Tracheal epithelial cell (primary cell): ENCODE measurements at places on chromosomes 4 and X. TPM values are rescaled to one million over a fixed set of nuclear protein-coding genes. Genes with fewer than 3 reads are reported as not detected.

The TSPAN5 gene
- total RNA-seq: 19.0 and 20.7 TPM in 2 replicates

The FAM156B gene
- 3.6 and 8.1 TPM in 2 replicates for total RNA-seq

The CT45A1 gene
- total RNA-seq: not detected in 2 replicates

The MAGEA4 gene
- total RNA-seq: not detected in 2 replicates

The BRS3 gene
- total RNA-seq: not detected in 2 replicates

The MGARP gene
- 0.48 TPM in 1 of 2 replicates, not detected in the other for total RNA-seq

The ADH1B gene
- not detected in 2 replicates for total RNA-seq

The SULT1B1 gene
- total RNA-seq: under 0.01 TPM in 1 of 2 replicates, not detected in the other

The SMIM43 gene
- 0.24 TPM in 1 of 2 replicates, not detected in the other for total RNA-seq

The CAPN6 gene
- 0.24 TPM in 1 of 2 replicates, not detected in the other for total RNA-seq

The SPOCK3 gene
- 0.64 and 0.96 TPM in 2 replicates for total RNA-seq

The BMX gene
- total RNA-seq: under 0.01 and 0.64 TPM in 2 replicates

The H2BW1 gene
- not detected in 2 replicates for total RNA-seq

The GPR143 gene
- 0.43 and 9.9 TPM in 2 replicates for total RNA-seq

The RAB41 gene
- total RNA-seq: not detected in 2 replicates

The RHOH gene
- under 0.01 and 0.24 TPM in 2 replicates for total RNA-seq

The PNMA3 gene
- under 0.01 TPM in 1 of 2 replicates, not detected in the other for total RNA-seq

The TLR6 gene
- total RNA-seq: 0.48 and 0.64 TPM in 2 replicates

The PRRG3 gene
- total RNA-seq: not detected in 2 replicates

The UGT2A1 gene
- not detected in 2 replicates for total RNA-seq

The DUSP21 gene
- total RNA-seq: not detected in 2 replicates

The MAGEB2 gene
- total RNA-seq: not detected in 2 replicates

The SH2D1A gene
- total RNA-seq: not detected in 2 replicates

The ADH1C gene
- total RNA-seq: not detected in 2 replicates

The TBC1D25 gene
- 3.2 and 5.5 TPM in 2 replicates for total RNA-seq

The HGFAC gene
- total RNA-seq: not detected in 2 replicates

The RHOXF2B gene
- total RNA-seq: under 0.01 TPM in 1 of 2 replicates, not detected in the other

The CENPVL1 gene
- not detected in 2 replicates for total RNA-seq

The CFI gene
- 1.1 and 2.9 TPM in 2 replicates for total RNA-seq

The ASIC5 gene
- total RNA-seq: not detected in 2 replicates

The SMIM31 gene
- not detected in 2 replicates for total RNA-seq

The IRS4 gene
- total RNA-seq: not detected in 2 replicates

The FMR1NB gene
- total RNA-seq: not detected in 2 replicates

The SPP1 gene
- total RNA-seq: 2.3 and 139 TPM in 2 replicates

The ARHGAP4 gene
- total RNA-seq: 6.0 and 6.7 TPM in 2 replicates

The RGS12 gene
- total RNA-seq: 30.3 and 51.3 TPM in 2 replicates
